ENCODE measurements at places on chromosomes 6 and 20.

DNA sequence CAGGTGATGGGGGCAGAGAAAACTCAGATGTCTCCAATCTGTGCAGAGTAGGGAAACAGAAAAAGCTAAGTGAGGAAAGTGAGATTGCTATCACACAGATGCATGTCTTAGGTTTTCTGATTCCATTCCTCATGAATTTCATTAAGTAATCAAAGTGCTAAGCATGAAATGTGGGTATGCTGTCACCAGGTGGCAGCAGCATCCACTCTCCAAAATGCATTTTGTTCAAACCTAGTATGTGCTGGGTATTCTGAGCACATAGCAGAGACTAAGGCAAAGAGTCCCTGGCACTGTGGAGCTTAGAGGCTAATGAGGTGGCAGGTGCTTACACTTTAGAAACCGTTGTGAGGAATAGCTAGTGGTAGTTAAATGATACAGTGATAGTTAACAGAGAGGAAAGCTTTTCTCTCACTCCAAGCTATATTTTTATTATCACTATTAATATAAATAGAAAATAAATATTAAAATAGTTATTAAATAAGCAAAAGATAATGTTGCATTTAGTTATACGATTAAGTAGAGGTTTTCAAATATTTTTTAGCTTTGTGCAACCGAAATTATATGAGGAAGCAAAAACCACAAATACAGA, 179.5 kb downstream of the CDH26 start:
- no peaks in the 10 kb centered on the region for H3K36me3 ChIP-seq
- H3K27ac ChIP-seq, result no peak overlapping the region
- H3K27me3 ChIP-seq, result no peaks in the 10 kb centered on the region
- peak overlapping the region; percentile 66 for H3K4me3 ChIP-seq
- no peak for DNase-seq
- no peaks in the 10 kb centered on the region for H3K4me1 ChIP-seq

- H3K27ac ChIP-seq, result no peak overlapping the region
- no peak overlapping the region for H3K4me3 ChIP-seq
- H3K36me3 ChIP-seq, result no peaks in the 10 kb centered on the region
- peaks cover 1% of the 10 kb centered on the region for H3K4me1 ChIP-seq
These were observed 4.7 kb downstream of the PTK6 start for GRCh38 chr20:63532449-63532971.

DNA sequence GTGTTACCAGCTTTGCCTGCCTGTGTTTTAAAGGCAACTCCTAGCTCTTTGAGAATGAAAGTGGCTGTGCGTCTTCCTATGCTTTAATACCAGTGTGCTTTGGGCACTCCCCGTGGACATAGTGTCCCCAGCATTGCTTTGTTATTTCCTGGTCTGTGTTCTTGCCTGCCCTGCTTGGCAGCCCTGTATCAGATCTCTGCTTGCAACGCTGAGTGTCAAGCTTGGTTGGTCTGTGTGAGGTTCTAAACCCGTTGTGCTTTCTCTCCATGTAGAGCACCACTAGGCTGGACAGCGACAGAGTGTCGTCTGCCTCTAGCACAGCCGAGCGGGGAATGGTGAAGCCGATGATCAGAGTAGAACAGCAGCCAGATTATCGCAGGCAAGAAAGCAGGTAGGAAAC, 80.2 kb downstream of the AFDN start:
- no peak overlapping the region for H3K27ac ChIP-seq
- no peaks in the 10 kb centered on the region for H3K4me1 ChIP-seq
- no peak for DNase-seq
- H3K27me3 ChIP-seq, result no peaks in the 10 kb centered on the region

- peak overlapping the region; percentile 86 for H3K27ac ChIP-seq
- peaks cover 10% of the 10 kb centered on the region for H3K4me1 ChIP-seq
- DNase-seq, result no peak
- no peaks in the 10 kb centered on the region for H3K36me3 ChIP-seq
These were observed 30.1 kb downstream of the RAMACL start for GRCh38 chr6:166556336-166556735.

GRCh38 chr6:36633915-36634314, 39.8 kb downstream of the SRSF3 start:
- H3K4me3 ChIP-seq, result no peak overlapping the region
- H3K4me1 ChIP-seq, result peaks cover 24% of the 10 kb centered on the region
- DNase-seq, result no peak
- peak overlapping the region; percentile 24 for H3K27ac ChIP-seq
- H3K27me3 ChIP-seq, result no peaks in the 10 kb centered on the region

- H3K27me3 ChIP-seq, result no peaks in the 10 kb centered on the region
- peaks cover 7% of the 10 kb centered on the region for H3K4me1 ChIP-seq
- H3K4me3 ChIP-seq, result no peak overlapping the region
- no peaks in the 10 kb centered on the region for H3K36me3 ChIP-seq
- no peak for DNase-seq
- no peak overlapping the region for H3K27ac ChIP-seq
These were observed 168.9 kb upstream of the UST start for GRCh38 chr6:148577687-148578488.
